ENCODE measurements at places on chromosomes 6 and 20. TPM values are rescaled to one million over a fixed set of nuclear protein-coding genes. Genes with fewer than 3 reads are reported as not detected.

The FAM217A gene
- 0.32 TPM for total RNA-seq

The CST2 gene
- total RNA-seq: 2.7 TPM

The TNFRSF21 gene
- 11.9 TPM for total RNA-seq

The MRAP2 gene
- total RNA-seq: 0.88 TPM

The MYMX gene
- 2.5 TPM for total RNA-seq

GRCh38 chr20:13910492-13910891 lies 79.9 kb downstream of the SEL1L2 start:
- H3K36me3 ChIP-seq: no peaks in the 10 kb centered on the region
- H3K27me3 ChIP-seq: no peaks in the 10 kb centered on the region
- DNase-seq: no peak
- H3K4me1 ChIP-seq: no peaks in the 10 kb centered on the region
- H3K4me3 ChIP-seq: no peak overlapping the region

DNA sequence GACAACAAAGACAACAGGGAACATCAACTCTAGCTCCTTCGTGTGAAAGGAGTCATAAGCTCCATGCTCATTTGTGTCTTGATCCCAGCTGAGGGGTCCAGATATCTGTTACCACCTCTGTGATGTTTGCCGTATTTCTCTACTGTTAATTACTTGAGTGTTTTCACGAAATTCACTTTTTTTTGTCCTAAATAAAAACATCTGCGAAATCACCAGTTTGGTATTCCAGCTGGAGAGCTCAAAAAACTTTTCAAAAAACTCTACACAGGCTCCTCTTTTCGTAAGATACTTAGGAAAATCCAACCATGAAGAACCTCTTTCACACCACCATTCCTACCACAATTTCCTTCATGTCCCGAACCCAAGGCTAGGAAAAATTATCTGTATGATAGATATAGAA lies 25.3 kb downstream of the TRAF3IP2 start:
- no peak overlapping the region for H3K4me3 ChIP-seq
- no peaks in the 10 kb centered on the region for H3K27me3 ChIP-seq
- H3K27ac ChIP-seq: no peak overlapping the region
- DNase-seq: no peak
- H3K36me3 ChIP-seq: no peaks in the 10 kb centered on the region
- peaks cover 17% of the 10 kb centered on the region for H3K4me1 ChIP-seq

DNA sequence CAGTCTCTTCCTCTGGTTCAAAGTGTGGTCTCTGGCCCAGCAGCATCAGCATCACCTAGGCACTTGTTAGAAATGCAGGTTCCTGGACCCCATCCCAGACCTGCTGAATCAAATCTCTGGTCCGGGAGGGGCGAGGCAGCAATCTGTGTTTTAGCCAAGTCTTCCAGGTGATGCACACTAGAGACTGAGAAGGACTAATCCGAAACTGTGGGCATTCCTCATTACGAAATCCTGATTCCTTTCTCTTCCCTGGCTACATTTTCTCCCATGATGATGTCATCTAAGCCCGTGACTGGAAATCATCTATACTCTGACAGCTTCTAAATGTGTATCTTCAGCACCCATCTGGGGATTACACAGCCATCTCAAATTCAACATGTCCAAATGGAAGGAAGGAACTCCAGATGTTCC lies 39.7 kb upstream of the PRND start:
- H3K4me3 ChIP-seq: no peak overlapping the region
- H3K4me1 ChIP-seq: no peaks in the 10 kb centered on the region
- no peak for DNase-seq

DNA sequence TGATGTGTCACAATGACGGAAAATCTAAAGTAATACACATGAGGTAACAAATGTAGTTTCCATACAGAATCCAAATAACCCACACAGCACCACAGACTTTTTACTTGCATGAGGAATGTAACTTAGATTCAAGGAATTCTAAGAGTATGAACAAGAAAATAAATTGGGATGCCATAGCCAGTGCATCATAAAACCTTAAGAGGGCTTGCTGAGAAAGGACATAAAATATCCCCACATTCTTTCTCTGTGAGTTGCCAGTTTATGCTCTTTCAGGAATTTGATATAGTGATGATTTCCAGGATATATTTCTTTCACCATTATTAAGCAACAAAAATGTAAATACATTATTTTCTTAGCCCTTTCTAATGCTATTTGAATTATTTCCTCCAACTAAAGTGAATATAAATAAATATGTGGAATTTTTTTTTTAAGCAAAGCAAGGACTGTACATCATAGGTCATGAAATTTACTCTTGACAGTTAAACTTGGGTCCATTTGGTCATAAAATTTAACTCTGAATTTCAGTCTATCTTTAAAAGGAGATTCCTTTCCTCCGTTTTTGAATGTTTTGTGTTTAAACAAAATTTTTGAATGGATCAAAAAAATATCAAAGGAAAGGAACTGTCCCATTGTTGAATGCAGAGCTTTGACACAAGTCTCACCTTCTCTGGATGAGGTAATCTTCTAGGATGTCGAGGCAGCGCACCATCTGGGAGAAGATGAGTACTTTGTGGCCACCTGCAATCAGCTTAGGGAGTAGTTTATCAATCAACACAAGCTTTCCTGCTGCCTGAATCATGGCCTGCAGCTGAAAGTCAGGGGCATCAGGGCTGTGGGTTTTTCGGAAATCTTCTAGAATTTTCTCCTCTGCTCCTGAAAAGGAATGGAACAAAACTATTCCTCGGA lies 116.3 kb upstream of the EMILIN3 start:
- no peak for DNase-seq
- no peaks in the 10 kb centered on the region for H3K4me1 ChIP-seq
- H3K27me3 ChIP-seq: no peaks in the 10 kb centered on the region
- H3K27ac ChIP-seq: no peak overlapping the region
- H3K4me3 ChIP-seq: no peak overlapping the region

DNA sequence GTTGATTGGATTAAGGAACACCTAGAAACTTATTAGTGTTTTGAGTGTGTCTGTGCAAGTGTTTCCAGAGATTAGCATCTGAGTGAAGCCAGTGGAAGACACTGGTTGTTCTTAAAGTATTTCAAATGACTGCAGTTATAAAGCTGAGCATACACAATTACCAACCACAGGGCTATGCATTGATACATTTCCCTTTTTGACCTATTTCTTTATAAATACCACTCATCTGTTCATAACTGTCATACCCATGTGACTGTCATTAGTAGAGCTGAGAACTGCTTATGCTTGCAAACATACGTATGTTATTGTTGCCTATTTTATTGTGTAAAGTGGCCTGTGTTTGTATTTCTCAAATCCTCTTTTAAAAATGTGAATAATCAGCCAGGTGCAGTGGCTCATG lies 15.3 kb upstream of the ZC3H12D start:
- H3K4me1 ChIP-seq: no peaks in the 10 kb centered on the region
- no peak overlapping the region for H3K27ac ChIP-seq
- no peak overlapping the region for H3K4me3 ChIP-seq

DNA sequence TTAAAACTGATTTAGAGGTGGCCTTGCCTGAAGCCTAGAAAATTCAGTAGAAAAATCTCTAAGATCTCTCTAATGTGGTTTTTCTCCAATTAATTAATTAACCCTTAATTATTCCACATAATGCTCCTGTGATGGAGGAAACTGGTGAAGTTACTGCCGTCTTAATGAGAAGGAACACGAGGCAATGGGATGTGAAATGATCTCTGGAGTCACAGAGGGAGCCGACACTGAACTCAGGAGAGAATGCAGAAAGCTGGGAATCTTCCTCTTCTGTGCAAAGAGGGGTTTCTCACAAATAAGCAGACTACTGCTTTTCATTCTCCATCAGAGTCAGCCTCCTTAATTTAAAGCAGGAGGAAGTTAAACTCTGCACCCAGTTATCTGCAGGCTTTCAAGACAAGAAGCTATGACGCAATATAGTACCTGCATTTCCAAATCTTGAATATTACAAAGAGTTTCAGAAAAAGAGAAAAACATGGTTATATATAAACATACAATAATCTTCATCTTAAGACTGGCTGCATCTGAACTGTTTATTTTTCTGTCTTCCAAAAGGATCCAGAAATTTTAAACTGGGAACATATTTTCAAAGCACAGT lies 18.1 kb upstream of the SNRPB2 start:
- no peak for DNase-seq
- H3K36me3 ChIP-seq: no peaks in the 10 kb centered on the region
- no peaks in the 10 kb centered on the region for H3K4me1 ChIP-seq
- H3K27ac ChIP-seq: no peak overlapping the region

- H3K27me3 ChIP-seq: no peaks in the 10 kb centered on the region
- no peak overlapping the region for H3K27ac ChIP-seq
- H3K4me3 ChIP-seq: no peak overlapping the region
- DNase-seq: no peak
- no peaks in the 10 kb centered on the region for H3K4me1 ChIP-seq
Measured at GRCh38 chr6:39642270-39642669, 82.9 kb downstream of the KIF6 start.

All from pancreas (tissue), 10 donors.